CD4-positive, alpha-beta T cell treated with Interleukin-12 subunit alpha and Interleukin-12 subunit beta, for 1 hour (primary cell): ENCODE measurements at places on chromosomes 3 and 15.

- DNase-seq, result no peak
Observed at GRCh38 chr15:90986790-90987507, 7.4 kb downstream of the PRC1 start.

GRCh38 chr3:60610441-60611112, 640.7 kb downstream of the FHIT start:
- DNase-seq, result no peak

GRCh38 chr15:58053315-58054153, 12.0 kb downstream of the ALDH1A2 start:
- no peak for DNase-seq

DNA sequence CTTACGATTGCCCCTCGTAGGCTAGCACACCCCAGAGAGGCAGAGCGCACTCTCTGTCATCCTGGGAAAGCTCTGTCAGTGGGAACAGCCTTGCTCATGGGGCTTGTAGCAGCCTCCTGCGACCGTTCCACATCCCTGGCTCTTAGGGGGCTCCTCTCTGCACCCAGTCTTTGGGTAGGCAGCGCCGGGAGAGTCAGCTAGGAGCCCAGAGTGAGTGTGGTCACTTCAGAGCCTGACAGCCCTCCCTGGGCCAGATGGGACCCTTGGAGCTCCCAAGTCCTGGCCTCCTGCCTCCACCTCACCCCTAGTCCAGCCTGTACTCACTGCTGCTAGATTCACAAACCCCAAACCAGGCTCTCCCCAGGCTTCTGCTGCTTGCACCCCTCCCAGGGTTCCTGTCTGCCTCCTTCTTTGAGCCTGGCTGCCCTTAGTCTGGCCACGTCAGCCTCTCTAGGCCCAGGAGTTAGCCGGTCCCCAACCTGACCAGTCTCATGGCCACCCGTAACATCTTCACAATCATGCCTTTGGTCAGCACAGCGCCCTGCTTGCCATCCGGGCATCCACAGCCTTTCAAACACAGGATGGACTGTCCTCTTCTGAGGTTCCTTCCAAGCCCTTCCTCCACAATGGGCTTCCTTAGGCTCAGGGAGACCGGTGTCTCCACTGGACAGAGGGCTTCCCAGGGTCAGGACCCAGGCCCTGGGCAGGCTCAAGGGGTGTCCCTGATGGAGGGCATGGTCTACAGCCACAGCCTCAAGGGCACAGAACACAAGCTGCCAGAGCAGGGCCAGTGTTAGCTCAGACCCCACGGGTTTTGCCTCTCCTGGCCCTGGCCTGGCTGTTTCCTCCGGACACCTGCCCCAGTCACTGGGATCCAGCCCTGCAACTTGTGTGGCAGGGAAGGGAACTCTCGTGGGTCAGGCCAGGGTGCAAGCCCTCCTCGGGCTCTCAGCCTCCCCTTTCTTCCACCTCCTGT, 4.6 kb downstream of the ACSBG1 start:
- DNase-seq, result no peak

DNA sequence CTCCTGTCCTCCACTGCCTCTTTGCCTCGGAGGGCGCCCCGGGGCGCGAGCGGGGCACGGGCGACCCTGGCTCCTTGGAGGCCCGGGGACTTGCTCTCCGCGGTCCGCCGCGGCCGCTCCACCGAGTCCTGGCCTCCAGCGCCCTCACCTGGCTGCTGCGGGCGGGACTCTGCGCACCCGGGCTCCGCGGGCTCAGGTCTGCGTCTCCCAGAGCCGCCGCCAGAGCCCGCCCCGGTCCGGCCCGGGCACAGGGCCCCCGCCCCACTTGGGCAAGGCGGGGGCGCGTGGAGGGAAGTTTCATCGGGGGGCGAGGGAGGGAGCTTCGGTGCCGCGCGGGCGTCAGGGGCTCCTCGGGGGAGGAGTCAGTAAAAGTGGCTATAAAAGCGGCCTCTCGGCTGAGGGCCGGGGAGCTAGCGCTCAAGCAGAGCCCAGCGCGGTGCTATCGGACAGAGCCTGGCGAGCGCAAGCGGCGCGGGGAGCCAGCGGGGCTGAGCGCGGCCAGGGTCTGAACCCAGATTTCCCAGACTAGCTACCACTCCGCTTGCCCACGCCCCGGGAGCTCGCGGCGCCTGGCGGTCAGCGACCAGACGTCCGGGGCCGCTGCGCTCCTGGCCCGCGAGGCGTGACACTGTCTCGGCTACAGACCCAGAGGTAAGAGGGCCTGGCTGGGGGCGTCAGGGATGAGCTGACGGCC, at the start of gene CEMIP:
Gene CEMIP (plus strand): TSS at position 407 of the 694 bp plus-strand sequence. CDS start 94,510 bp downstream, outside the sequence.
- peak; percentile 23 for DNase-seq

DNA sequence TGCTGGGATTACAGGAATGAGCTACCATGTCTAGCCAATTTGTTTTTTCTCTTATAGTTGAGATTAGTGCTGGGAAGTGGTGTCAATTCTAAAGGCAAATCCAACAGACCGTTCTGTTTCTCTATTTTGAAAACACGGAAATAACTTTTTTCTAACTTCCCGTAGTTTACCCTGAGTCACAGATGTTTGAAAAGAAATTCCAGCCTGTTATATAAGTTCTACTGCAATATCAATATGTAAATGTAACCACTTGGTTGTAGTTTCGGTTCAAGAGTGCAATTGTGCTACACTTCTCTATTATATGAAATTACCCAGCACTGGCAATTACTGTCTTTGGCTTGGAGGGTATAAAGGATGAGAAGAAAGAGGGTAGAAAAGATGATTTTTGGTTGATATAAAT, 22.3 kb upstream of the GNB4 start:
- no peak for DNase-seq

- DNase-seq, result no peak
Observed at GRCh38 chr3:155428563-155428962, 135.1 kb upstream of the STRIT1 start.

- DNase-seq, result no peak
Observed at GRCh38 chr3:159781867-159782266, 206.8 kb upstream of the IL12A start.

GRCh38 chr3:23611737-23612295, 193.9 kb upstream of the UBE2E1 start:
- no peak for DNase-seq

GRCh38 chr15:68997050-68997449, 17.4 kb upstream of the NOX5 start:
- no peak for DNase-seq

DNA sequence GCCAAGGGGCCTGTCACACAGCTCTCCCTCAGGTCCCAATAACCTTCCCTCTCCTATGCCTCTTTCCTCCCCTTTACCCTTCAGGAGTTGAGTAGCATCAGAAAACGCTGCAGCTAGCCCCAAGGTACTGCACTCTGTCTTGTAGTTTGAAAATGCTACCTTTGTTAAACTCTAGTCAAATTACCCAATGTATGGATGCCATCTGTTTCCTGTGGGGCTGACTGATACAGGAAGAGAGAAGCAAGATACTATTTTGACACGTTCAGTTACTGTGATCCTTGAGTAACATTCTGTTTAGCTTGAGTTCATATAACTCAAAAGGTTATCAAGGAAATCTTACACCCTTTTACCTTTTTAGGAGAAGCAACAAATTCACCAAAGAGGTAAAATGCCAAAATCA, 493.1 kb downstream of the FHIT start:
- no peak for DNase-seq

DNA sequence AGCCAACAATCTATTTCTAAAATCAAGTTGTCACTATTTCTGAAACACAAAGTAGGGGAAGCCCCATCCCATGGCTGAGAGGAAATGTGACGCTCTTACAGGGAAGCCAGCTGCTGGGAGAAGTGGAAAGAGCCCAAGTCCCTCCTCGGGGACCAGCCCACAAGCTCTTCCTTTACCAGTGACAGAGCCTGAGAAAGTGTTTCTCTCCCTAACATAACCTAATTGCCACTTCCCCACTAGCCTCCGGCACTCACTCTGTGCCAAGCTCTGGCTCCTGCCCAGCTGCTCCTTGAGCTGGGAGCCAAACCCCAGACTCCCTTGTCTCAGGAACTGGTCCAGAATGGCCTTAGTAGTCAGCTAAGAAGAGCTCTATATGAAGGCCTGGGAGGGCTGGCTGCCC, 42.9 kb downstream of the TNFAIP8L3 start:
- no peak for DNase-seq

DNA sequence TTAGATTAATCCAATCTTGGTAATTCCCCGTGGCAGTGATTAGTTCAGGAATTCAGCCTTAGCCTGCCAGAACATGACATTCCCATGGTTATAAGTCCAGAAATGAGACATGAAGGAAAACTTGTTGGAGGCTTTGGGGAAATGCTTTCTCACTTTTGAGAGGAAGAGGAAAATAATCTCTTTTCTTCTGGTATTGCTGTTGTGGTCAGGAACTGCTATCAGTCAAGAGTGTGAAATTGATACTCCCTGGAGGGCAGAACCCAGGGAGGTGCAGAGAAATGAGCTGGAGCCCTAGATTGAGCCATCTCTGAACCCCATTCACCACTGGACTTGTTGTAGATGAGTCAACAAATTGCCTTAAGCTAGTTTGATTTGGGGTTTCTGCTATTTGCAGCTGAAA, 38.6 kb upstream of the APH1B start:
- no peak for DNase-seq

- DNase-seq, result no peak
Observed at GRCh38 chr3:198028718-198029117, 68.7 kb downstream of the LMLN start.

- no peak for DNase-seq
Observed at GRCh38 chr15:88301311-88301710, 44.8 kb upstream of the NTRK3 start.

GRCh38 chr3:184339001-184339400, 1.6 kb downstream of the FAM131A start:
- no peak for DNase-seq

DNA sequence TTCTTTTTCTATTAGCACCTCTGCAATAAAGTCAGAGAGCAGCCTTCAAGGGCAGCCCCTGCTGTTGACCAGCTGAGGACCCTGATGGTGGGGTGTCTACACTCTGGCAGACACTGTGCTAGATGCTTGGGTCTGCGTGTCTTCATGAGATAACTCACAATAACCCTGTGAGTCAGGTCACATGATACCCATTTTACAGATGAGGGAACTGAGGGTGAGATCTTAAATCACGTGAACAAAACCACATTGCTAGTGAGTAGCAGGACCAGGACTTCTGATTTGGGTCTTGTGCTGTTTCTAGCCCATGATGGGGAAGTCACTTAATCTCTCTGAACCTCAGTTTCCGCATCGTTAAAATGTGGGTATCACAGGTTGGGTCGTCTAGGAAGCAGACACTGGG, 118.5 kb upstream of the LIPC start:
- peak; percentile 27 for DNase-seq

- no peak for DNase-seq
Observed at GRCh38 chr3:193827871-193828270, 234.9 kb downstream of the OPA1 start.

- DNase-seq, result no peak
Observed at GRCh38 chr15:68310804-68311463, 33.4 kb downstream of the FEM1B start.

DNA sequence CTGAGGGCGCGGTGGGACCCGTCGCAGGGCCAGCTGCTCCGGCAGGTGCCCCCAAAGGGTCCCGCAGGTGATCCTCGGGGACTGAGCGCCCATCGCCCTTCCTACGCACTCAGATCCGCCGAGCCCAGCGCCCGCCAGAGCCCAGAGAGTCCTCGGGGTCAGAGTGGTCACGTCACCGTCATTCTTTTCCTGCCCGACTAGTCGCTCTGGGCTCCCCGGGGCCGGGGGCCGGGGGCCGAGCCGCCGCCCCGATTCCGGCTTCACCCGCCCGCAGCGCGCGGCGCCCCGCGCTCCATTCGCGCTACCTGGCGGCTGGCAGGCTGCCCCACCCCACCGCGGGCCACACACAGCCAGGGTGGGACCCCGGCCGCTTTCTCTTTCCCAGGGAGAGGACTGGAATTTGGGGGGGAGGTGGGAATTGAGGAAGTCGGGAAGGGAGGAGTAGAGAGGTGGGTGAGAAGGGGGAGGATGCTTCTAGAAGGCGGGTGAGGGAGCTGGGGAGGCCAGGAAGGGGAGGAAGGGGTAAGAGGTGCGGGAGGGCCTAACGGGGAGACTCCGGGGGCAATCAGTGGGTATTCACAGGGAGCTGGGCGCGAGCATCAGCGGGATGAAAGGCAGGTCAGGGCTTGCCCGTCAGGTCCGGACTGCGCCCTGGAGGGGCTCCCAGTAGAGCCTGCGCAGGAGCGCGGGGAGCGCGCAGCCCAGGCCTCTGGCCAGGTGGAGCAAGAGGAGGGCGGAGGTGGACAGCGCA, 36.1 kb upstream of the EPHB3 start:
- DNase-seq, result peak; percentile 7

- no peak for DNase-seq
Observed at GRCh38 chr3:168394439-168394838, 298.7 kb upstream of the GOLIM4 start.

DNA sequence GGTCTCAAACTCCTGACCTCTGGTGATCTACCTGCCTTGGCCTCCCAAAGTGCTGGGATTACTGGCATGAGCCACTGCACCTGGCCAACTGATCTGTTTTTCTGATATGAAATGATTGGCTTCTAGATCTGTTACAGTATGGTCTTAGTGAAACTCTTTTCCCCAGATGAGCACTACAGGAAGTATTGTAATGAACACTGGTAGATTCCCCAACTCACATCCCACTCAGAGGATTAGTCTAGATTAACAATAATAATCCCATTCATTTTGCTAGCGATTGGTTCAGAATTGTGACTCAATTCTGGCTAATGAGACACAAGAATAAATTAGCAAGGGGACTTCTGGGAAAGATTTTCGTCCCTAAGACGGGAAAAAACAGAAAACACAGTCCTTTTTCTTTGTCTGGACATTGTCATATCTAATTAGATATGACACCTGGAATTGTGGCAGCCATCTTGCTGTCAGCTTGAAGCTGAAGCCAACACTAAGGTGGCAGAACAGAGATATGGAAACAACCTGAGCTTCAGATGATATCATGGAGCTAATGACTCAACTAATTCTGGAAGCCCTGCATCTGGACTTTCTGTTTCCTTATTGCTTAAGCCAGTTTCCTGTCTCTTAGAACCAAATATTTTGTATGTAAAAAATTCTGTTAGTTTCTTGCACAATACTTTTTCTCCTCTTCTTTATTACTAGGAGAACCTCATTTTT, 17.4 kb upstream of the NPTN start:
- DNase-seq, result no peak

- DNase-seq, result no peak
Observed at GRCh38 chr3:104546301-104546700, 820.4 kb upstream of the ALCAM start.

DNA sequence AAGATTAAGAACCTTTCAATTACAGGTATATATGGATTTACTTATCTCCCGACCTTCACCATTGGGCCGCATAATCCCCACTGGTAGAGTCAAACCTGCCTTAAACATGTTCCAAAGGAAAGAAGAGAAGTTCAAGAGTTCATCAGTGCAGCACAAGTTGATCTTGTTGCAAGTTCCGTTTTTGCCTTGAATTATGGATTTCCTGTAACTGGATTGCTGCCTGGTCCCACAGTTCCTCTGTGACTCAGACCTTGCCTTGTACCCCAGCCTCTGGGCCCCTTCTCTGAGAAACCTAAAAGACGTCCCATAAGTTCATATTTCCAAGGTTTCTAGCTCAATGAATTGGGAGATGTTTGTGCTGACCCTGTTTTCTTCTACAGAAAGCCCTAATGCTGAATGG, 112.5 kb upstream of the THBS1 start:
- DNase-seq, result no peak

GRCh38 chr3:195224980-195225580, 45.9 kb downstream of the XXYLT1 start:
- DNase-seq, result no peak
